ENCODE measurements at places on chromosomes 4 and X. TPM values are rescaled to one million over a fixed set of nuclear protein-coding genes. Genes with fewer than 3 reads are reported as not detected.

DNA sequence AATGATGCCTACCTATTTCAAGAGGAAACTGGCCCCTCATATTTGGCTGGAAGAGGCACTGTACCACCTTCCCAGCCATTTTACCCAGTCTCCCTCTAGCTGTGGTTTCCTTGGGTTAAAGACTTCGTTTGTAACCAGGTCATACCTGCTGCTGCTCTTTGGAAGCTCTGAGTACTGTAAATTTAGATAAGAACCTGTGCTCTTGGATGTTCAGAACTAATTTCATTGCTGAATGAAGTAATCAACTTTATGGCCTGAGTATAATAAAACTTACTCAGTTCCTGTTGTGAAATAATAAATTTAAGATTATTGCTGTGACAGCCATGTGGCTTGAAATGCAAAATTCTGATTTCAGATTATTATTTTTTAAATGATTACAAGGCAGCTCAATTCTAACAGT, 12.2 kb downstream of the MTTP start:
- ATAC-seq = no peak

The CXCL13 gene
- total RNA-seq = not detected

The UGT2B17 gene
- 0.27 TPM for total RNA-seq

DNA sequence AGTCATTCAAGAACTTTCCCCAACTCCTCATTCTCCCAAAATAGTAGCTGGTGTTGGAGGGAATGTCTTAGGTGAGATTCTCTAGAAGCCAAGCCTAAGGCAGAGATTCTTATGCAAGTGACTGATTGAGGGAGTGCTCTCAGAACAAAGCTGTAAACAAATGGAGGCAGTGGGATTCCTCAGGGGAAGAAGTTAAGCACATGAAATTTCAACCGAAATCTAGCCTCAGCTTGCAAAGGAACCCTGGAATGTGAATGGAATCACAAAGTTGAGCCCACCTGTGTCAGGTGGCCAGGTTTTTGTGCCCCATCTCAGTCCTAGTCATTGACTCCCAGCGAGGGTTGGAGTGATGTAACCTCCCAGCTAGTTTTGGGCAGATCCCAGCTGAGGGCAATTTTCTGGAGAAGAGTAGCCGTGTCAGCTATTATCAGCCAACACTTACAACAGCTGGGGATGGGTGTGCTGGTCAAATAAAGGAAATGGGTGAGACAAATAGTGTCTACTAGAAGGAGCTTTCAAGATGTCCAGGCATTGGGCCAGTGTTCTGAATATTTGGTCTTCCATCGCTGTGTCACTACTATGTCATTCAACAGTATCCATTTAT, 29.7 kb upstream of the FGF2 start:
- ATAC-seq = no peak

GRCh38 chr4:145171911-145172310, 8.5 kb downstream of the OTUD4 start:
- ATAC-seq = no peak

GRCh38 chr4:41167191-41167590, 47.2 kb downstream of the APBB2 start:
- no peak for ATAC-seq
